ENCODE measurements at places on chromosomes 5 and 9.

- peak; percentile 43 for DNase-seq
These were observed 73.6 kb upstream of the SUSD1 start for GRCh38 chr9:112248722-112249121.

DNA sequence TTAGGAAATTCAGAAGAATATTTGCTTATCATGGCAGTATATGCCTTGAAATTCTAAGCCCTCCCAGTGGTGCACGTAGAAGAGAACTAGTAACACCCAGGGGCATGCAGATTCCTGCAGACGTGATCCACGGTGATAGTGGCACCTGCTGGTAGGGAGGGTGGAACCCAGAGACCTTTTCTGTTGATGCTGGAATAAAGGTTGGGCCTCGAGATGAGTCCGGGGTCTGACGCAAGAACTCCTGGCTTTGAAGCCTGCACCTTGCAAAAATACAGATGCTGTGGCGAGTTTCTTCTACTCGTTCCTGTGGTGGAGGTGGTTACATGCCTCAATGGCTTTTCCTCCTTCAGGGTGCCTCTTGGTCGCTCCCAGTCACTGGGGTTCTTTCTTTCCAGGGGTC, 39.5 kb upstream of the PHF2 start:
- no peak for DNase-seq

DNA sequence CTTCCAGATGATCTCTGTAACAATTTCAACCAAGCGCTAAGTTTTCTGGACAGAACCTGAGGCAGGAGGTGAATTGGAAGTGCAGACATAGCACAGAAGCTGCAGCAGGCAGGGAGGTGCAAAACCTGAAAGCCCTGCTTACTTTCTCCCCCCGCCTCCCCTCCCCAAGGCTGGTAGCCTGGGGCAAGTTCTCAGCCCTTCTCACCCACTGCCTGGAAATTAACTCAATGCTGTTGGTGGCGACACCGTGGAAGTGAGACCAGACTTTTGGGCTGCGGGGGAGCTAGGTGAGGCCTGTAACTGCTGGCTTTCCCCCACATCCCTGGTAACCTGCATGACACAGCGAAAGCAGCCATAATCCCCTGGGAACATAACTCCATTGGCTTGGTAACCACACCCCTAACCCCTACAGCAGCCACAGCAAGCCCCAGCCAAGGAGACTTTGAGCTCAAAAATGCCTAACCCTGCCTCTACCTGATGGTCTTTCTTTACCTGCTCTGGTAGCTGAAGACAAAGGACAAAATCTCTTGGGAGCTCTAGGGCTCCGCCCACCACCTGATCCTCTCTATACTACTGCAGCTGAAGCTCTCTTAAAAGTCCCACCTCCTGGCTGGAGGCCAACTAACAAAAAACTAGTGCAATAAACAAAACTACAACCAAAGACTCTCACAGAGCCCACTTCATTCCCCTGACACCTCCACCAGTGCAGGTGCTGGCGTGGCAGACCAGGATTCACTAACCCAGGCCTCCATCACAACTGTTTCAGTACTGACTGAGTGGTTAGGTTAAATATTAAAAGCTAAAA, 11.9 kb upstream of the OR13C8 start:
- DNase-seq: no peak

- no peak for DNase-seq
These were observed 47.2 kb downstream of the COL5A1 start for GRCh38 chr9:134688661-134689320.

DNA sequence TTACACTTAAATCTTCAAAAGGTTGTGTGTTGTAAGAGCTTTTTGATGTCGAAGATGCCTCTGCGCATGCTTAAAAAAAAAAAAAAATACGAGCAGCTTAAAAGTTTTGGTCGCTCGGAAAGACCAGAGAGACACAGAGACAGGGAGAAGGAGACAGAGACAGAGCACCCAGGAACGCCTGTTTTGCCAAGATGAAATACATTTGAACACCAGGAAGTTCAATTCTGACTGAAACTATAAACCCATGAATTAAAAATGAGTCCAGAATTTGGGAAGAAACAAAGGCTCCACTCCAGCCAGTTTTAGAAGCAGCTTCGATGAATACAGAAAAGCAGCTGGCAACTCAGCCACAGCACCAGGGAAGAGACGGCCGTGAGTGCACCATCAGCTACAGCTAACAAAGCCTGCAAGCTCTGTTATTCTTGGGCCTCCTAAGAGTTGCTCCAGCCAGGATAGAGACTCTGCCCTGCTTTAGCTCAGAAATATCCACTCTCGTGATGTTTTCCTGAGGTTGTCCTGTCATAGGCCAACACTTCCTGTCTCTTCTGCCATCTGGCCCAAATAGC, 2.5 kb upstream of the ZNF474 start:
- peak; percentile 17 for DNase-seq

DNA sequence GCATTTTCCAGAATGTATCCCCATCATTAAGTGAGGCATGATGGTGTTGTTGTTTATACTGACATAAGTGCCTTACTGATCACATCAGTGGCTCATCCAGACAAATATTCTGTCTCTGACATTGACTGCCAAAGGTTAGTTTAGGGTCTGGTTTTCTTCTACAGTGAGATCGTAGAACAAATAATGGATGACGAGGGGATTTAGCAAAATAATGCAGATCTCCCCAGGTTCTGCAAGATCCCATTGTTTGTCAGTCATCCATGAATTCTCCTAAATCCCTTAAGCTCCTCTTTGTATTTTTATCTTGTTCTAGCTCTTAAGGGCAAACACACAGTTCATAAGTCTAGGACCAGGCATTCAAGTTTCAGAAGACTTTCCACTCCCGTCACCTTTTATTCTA, 93.1 kb upstream of the DHFR start:
- no peak for DNase-seq

- DNase-seq: no peak
These were observed 233.5 kb upstream of the PCSK5 start for GRCh38 chr9:75657015-75657414.

All from amniotic epithelial cell (primary cell).